ENCODE measurements at places on chromosomes 7 and 10.

GRCh38 chr10:57320416-57320815, 947.3 kb downstream of the IPMK start:
- no peak for DNase-seq

DNA sequence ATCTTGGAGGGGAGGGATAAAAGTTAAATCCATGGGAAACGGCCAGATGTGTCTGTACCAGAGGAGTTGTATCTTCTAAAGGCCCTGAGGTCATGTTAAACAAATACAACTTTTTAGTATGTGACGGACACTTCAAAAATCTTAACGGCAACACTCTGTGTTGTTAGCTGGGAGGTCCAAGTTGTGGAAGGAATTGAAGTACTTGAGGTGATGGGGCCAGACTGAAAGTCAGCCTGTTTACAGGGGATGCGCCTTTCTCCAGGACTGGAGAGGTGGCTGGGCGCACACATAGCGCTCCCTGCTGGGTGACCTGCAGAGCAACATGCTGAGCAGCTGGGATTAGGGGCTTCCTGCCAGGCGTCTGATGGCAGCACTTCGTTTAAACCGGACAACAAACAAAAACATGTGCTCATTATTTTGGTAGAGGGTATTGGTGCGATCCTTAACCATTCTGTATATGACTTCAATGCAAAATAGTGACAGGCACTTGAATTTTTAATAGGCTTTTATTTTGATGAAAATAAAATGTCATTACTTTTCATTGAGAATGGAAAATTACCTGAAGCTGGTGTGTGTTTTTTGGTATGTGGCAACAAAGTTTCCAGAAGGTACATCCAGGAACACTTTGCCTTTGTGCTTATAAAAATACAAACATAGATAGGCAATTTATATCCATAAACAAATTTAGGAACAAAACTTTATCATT, 198.2 kb downstream of the MLLT10 start:
- peak; percentile 55 for DNase-seq

GRCh38 chr7:134686786-134687185, 40.1 kb downstream of the BPGM start:
- no peak for DNase-seq

GRCh38 chr10:32386623-32387260, 39.8 kb upstream of the EPC1 start:
- no peak for DNase-seq

- DNase-seq = peak; percentile 75
Measured at GRCh38 chr7:105350906-105351305, 37.8 kb downstream of the SRPK2 start.

DNA sequence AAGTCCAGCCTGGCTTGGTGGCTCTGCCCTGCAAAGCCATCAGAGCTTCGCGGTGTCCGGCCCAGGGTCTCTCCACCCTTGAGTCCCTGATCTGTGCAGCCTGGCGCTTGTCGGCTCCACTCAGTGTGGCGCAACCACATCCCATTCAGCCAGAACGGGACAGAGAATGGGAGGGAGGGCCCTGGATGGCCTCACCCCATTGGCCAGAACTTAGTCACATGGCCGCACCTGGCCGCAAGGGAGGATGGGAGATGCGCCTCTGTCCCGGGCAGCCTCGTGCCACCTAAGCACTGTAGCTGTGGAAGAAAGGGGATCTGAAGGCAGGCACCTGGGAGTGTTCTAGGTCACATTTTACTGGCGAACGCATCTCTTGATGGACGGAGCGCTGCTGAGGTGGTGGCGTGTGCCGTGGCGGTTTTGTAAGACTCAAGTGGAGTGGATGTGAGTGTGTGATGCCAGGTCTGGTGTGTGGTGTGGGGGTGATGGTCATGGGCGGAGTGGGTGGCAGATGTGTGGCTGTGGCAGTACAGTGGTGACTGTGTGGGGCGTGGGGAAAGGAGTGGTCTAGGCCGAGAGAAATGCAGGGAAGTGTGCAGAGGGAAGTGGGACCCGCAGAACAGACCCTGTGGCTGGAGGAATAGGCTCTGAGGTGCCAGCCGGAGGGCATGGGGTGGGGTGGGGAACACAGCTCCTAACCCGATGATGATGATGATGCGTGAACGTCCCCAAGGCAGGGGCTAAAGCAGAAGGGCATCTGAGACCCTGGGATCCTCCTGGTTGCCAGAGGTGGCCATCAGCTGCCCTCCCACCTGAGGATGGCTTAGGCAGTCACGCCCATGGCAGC, 19.0 kb downstream of the CLEC2L start:
- no peak for DNase-seq

DNA sequence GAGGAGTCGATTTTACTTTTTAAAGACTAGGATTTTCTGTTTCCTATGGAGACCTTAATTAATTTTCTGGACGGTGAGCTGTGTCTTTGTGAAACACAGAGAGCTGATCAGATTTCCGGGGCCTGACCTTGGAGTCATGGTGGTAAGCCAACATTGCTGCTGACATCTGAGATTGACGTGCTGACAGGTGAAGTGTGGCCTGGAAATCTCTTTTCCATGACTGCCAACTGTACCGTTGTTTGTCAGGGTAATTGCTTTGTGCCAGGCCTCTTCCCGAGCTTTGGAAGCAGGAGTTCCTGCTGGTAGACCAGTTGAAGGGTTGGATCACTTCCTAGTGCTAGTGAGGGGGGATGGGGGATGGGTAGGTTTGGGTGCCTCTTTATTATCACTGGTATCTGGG, 71.2 kb downstream of the ADRA2A start:
- no peak for DNase-seq

GRCh38 chr10:49153971-49154370, 20.1 kb upstream of the FAM170B start:
- no peak for DNase-seq

DNA sequence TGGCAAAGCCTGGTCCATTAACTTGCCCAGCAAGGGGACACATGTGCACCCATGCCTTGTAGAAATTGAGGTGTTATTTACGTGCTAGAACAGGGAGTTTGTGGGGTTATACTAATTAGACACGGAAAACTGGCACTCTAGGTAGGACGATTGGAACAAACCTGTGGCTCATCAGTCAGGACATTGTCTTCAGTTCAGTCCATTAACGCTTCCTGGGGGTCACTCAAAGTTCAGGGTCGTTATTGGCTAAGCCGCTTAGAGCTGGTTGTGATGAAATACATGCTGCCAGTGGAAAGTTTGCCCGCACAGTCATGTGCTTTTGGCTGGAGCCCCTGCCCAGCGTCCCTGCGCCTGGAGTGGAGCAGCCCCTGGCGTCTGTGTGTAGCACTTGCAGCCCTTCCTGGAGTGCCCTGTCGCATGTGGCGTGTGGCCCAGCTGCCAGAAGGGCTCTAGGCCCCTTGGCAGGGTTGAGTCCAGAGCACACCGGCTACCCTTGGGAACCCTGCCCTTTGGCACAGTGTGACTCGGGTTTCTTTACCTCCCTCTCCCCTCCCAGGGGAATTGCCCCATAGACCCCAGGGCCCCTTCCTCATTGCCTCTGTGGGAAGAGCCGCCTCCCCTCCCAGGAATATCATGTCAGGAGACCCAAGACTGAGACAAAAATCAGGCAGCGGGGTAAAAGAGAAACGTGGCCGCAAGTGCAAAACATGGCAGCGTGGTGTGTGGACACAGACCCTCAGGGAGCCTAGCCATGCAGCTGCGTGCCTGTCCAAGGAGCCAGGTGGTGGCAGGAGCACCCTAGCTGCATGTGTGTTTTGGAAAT, 9.8 kb downstream of the ZNF775 start:
- peak; percentile 96 for DNase-seq

DNA sequence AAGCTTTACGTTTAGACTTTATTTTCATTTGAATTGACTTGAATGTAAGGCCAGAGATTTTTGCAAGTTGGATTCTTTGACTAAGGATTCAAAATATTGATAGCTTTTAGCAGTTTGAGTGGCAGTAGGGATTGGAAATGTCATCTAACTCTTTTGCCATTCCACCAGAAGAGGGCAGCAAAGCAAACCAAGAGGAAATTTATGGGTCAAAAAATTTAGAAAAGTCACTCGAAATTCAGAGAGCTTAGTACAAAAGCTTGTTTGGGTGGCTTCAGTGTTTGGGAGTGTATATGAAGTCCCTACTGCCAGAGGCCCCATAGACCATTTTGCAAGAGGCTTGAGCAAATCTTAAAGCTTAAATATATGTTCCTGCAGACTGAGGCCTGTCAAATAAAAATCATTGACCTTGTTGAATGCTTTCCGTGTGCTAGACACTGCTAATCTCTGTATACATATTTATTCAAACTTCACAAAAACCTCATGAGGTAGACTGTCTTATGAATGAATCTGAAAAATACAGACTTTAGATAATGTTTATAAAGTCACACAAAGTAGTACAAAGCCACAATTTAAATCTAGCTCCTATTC, 44.6 kb upstream of the RSBN1L start:
- DNase-seq = no peak

DNA sequence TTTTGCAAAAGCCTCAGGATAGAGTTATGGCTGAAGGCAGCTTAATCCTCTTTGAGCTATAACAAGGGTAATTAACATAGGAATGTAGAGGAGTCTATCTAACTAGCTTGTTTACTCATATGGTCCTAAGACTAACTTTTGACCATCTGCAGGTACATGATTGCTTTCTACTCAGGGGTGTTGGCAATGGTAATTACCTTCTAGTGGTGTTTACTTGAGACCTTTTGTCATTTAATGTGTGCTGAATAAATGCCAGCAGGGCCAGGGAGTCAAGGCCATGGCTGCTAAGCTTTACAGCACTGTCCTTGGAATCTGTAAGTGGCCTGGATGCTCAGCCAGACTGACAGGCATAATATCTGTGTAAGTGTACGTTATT, 1325.0 kb downstream of the XPNPEP1 start:
- no peak for DNase-seq

- DNase-seq = no peak
Measured at GRCh38 chr10:70698211-70698610, 25.9 kb downstream of the ADAMTS14 start.

DNA sequence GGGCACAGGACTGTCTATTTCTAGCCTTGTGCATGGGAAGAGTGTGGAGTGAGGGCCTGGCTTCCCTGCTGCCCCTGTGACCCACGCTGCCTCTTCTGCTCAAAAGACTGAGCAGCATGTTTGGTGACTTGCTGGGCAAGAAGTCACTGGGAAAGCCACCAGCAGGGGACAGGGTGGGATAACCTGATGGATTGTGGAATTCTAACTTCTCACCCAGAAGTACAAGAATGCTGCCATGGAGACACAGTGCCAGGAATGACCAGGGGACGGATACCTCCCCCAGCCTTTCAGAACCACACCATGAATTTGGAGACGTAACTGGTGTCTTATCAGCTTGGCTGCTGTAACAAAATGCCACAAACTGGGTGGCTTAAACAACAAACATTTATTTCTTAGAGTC, 28.4 kb downstream of the GALNTL5 start:
- DNase-seq = no peak

GRCh38 chr10:54284526-54285193, 516.4 kb downstream of the PCDH15 start:
- no peak for DNase-seq

DNA sequence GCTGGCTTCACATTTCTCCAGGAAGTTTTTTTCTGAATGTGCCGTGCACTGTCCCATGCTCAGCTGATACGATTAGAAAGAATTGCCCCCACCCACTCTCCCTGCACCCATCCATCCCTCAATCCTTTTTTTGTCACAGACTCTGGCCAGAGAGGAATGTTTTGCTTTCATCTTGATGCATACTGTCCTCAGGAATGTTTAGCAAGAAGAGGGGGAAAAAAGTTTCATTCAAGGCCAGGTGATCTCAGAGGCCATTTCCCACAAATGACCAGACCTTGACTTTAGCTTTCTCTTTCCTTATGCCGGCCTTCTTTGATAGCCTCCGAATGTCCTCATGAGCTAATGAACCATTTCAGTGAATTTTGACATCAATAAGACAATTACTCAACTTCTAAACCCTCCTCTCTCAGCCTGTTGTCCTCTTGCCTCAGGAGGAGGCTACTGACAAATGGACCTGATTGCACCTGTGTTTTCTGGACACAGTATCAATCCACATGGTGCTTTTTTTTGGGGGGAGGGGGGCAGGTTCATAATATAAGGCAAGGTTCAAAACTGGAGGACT, 105.0 kb upstream of the KLF6 start:
- peak; percentile 70 for DNase-seq

- DNase-seq = no peak
Measured at GRCh38 chr10:89164080-89164479, 43.0 kb downstream of the CH25H start.

DNA sequence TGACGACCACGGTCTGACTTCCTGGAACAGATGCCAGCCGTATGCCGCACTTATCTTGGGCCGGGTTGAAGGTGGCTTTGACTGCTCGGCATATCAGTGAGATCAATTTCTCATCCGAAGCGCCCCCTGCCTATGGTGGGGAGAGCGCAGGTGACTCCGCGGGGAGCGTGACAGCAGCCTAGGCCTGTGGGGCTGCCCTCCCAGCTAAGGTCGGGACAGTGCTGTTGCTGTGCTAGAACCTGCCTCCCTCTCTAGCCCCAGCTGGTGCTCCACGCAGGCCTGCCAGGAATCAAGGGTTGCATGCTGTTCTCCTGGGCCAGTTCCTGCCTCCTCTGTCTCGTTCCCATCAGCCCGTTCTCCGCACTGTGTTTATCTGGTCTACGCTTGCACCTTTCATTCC, 49.8 kb downstream of the PODXL start:
- no peak for DNase-seq

- DNase-seq = no peak
Measured at GRCh38 chr7:271266-272107, 18.5 kb upstream of the FOXL3 start.

GRCh38 chr10:122421054-122421625, 33.3 kb upstream of the ARMS2 start:
- no peak for DNase-seq

DNA sequence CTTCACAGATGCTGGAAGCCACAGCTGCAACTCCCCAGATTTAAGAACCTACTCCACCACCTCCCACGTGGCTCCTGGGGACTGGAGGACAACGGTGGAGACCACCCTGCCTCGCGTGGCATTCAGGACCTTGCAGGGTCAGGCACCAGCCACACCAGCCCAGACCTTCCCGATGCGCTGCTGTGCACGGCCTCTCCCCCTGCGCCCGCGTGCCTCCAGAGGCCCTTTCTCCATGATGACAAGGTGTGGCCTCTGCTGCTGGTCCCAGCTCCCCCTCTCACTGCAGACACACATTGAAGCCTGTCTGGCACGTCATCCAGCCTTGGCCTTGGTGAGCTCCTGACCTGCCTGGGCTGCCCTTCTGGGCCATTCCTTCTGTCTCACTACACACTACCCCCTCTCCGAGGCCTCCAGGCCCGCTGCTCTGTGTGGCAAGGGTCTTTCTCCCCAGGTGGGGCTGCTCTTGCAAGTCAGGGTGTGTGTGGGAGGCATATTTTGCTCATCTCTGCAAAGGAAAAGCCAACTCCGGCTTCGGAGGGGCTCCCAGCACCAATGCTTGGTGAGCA, 254.8 kb downstream of the MAD1L1 start:
- DNase-seq = no peak

GRCh38 chr10:126668505-126668904, 2.0 kb downstream of the C10orf90 start:
- DNase-seq = no peak
